ENCODE measurements at places on chromosomes 12 and 14.

DNA sequence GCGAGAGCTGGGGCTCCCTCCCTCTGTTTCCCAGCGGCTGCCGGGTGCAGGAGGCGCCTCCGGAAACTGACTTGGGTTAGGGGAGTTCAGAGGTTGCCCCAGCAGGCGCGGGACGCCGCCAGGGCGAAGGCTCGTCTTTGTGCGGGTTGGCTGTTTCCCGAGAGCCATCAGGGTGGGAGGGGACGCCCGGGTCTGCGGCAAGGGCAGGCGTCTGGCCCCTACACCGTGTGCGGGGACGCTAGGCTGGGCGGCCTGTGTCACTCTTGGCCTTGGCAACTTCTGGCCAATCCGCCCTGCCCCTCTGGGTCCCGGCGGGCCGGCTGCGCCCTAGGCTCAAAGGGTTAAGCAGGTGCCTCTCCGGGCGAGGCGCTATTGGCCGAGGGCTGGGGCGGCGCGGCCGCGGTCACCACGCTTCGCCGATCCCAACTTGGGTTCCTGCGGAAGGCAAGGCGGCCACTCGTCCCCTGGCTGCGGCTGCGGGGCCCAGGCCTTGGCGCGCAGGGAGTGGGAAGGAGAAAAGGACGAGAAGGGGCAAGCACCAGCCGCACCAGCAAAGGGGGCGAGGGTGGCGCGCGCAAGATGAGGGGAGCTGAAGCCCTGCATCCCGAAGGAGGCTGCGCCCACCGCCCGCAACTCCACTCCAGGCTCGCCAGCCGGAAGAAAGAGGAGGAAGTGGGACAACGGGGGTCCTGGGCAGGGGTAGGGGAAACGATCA, 5.6 kb upstream of the NPAS3 start:
- DNase-seq, result no peak

- DNase-seq, result no peak
These were observed 41.2 kb downstream of the NEUROD4 start for GRCh38 chr12:55061024-55061423.

DNA sequence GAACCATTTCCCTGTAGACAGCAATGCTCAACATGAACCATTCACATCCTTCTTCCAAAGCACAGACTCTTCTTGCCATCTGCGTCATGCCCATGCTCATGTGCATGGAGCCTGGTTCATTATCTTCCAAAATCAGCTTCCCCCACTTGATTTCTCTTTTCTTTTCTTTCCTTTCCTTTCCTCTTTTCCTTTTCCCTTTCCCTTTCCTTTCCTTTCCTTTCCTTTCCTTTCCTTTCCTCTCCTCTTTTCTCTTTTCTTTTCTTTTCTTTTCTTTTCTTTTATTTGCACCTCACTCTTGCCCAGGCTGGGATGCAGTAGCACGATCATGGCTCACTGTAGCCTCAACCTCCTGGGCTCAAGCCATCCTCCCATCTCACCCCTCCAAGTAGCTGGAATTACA, 37.5 kb downstream of the WIF1 start:
- no peak for DNase-seq

- no peak for DNase-seq
These were observed 7.4 kb downstream of the TTC6 start for GRCh38 chr14:37602605-37603453.

DNA sequence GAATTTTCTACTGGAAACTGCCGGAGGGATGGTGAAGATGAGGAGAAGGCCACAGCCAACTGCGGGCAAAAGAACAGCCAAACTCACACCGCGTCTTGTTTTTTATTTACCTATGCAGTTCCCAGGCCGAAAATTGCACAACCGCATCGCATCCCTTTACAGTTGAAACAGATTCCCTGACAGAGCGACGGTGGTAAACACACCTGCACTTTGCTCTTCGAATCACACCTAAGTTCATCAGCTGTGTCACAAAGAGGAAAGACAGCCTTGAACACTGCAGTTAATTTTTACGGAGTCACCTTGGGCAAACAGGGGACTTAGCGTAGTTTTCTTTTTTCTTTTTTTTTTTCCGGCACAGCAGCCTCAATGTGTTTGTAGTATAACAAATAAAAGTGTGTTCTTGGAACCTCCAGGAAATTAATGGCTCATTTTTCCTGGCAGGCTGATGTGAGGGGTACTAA, 272.0 kb upstream of the DIO3 start:
- DNase-seq, result no peak

DNA sequence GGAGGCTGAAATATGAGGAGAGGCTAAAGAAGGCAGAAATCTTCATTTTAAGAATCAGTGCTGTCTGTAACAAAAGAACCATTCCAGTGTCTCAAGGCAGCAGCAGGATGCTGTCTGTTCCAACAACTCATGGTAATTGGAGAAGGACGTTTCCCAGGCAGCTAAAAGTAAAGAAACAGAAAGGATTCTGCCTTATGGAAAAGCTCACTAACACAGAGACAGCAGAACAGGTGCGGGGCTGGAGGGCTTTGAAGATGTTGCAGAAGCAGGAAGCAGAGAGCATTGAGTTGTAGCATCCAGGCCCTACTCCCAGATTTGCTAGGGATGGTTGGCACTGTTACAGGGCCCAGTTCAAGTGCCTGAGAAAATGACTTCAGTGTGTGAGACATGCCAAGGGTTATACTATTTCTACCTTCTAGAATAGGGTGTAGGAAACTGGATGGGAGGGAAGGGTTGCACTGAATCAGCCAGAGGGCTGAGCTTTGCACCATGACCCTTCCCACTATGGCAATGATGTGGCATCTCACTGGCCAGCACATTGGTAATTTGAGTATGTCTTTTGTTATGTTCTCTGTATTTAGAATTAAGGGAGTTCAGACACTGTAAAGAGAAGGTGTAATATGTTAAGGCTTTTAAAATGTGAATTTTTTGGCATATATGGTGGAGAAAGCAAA, 160.0 kb upstream of the FBXO33 start:
- DNase-seq, result no peak

GRCh38 chr12:87096082-87096585, 839.9 kb upstream of the MGAT4C start:
- no peak for DNase-seq

GRCh38 chr12:46439793-46440511, 67.4 kb upstream of the SLC38A2 start:
- DNase-seq, result no peak

- DNase-seq, result no peak
These were observed 111.0 kb downstream of the MNAT1 start for GRCh38 chr14:60845523-60845922.

GRCh38 chr12:23884909-23885308, 64.6 kb downstream of the SOX5 start:
- DNase-seq, result no peak

DNA sequence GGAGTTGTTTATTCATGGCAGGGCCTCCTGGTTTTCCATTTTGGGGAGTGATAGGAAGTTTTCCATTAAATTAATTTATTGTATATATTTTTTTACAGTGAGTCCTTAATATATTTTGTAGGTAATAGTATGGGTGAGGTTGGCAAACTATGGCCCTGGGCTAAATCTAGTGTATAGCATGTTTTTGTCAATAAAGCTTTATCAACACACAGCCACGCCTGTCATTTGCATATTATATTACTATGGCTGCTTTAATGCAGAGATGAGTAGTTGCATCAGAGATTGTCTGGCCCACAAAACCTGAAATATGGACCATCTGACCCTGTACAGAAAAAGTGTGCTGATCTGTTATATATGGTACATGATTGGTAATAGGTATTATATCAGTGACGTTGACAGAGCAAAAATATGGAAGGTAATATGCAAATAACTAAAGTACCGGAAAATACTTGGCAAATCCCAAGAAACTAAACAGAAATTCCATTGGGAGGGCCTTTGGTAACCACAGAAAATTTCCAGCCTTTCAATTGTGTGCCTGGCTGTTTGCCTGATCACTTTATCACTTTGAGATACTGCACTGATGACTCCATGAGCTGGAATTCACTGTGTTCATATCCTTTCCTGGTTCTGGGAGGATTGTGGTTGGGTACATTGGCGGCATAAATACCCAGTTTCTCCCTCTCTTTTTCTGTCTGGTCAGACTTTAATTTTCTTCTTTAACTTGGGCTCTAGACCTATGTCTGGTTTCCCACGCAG, 61.7 kb upstream of the RFLNA start:
- DNase-seq, result no peak

GRCh38 chr12:88578276-88579160, 1.8 kb downstream of the KITLG start:
- DNase-seq, result no peak

- no peak for DNase-seq
These were observed 228.8 kb downstream of the PPFIA2 start for GRCh38 chr12:81530352-81530751.

DNA sequence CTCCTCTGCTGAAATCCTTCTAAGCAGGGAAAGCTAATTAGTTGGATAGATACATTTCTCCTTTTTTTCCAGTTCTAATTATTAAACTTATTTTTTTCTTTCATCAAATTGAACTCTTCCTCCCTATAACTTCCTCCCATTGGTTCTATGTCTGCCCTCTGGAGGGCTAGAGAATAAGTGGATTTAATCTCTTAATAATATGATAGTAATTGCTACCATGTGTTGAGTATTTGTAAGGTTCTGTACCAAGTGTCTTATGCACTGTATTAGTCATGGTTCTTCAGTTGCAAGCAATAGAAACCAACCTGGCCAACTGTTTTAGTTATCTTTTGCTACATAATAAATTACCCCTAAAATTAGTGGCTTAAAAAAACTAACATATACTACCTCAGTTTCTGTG, 190.5 kb upstream of the PLXNC1 start:
- no peak for DNase-seq

DNA sequence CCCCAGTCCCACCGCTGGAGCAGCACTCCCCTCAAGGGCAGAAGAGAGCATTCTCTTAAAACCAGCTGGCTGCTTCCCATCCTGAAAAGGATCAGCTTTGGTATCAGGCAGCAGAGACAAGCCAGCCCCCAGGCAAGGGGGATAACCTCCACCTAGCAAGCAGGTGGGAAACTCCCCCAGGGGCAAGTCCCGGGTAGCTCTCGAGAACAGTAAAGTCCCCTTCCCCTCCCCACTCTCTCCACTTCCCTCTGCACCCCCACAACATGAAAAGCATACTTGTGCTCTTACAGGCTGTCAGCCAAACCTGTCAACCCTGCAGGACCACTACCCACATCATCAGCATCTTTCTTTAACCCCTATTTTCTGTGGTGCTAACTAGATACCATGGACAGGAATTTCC, 254.0 kb downstream of the NTF3 start:
- DNase-seq, result no peak

DNA sequence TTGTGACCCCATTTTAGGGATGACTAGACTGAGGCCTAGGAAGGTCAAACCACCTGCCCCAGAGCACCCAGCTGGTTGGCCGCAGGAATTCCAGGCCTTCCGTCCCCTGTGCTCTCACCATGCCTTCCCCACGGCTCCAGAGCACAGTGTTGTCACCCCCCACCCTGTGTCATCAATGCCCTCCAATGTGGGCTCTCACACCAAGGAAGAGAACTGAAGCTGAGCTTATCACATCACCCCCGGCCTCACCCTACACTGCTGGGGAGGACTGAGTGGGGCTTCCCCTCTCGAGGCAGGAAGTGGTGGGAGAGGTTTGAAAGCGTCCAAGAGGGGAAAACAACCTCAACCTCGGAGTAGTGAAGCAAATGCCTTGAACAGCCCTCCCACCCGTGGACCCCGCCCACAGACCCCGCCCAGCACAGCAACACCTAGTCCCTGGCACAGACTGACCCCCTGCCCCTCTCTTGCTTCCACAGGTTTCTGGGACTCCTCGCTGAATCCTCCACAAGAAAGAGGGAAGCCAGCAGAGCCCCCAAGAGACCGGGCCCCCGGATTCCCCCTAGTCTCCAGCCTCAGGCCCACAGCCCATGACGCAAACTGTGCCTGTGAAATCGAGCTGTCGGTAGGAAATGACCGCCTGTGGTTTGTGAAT, 97.2 kb downstream of the LGMN start:
- no peak for DNase-seq

GRCh38 chr12:26636710-26637328, 196.2 kb downstream of the ITPR2 start:
- no peak for DNase-seq

- DNase-seq, result no peak
These were observed 130.0 kb downstream of the TSPAN9 start for GRCh38 chr12:3207175-3207574.

GRCh38 chr12:27575090-27575761, 51.2 kb downstream of the PPFIBP1 start:
- no peak for DNase-seq

DNA sequence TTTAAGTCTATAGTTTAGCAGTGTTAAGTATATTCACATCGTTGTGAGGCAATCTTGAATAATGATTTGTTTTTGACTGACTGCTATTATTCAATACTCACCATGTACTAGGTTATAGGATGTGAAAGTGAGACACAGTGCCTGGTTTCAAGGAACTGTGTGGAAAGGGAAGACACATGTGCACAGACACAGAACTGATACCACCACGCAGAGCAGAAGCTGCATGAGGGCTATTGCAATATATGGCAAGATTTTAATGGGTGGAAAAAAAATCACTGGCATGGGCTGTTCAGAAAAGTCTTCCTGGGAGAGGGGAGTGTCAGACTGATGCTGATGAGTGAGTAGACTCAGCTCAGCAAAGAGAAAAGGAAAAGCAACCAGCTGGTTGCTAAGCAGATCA, 10.4 kb downstream of the SLC7A8 start:
- DNase-seq, result no peak

DNA sequence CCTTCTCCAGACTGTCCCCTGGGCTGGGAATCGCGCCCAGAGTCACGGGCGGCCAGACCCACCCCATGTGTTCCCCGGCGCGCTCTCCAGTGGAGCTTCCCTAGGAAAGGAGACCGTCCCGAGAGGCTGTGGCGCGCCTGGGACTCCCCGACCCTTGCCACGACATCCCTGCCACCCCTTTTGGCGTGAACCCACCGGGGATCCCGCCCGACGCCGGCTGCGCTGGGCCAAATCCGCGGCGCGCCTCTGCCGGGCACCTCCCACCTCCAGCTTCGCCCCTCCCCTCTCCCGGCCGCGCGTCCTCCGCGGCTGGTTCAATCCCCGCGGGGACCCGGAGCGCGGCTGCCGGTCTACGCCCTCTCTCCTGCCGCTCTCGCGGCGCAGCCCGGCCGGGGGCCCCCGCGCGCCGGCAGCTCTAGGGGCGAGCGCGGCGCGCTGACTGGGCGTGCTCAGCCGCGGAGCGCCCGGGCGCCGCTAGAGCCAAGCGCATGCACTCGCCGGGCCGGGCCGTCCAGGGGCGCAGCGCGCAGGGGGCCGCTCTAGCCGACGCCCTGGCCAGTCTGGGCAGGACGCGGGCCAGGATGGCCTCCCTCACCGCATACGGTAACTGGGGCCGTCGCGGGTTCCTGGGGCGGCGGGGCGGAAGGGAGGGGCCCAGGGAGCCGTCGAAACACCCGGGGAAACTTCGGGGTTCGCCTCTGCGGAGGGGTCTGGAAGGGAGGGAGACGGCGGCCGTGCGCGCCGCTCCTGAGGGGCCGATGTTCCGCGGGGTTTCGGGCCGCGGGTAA, 77.4 kb upstream of the ANO4 start:
- no peak for DNase-seq

Data from occipital lobe (tissue), 3 donors.